Pulmonary artery endothelial cell (primary cell): ENCODE measurements at places on chromosomes 1 and 21. TPM values are rescaled to one million over a fixed set of nuclear protein-coding genes. Genes with fewer than 3 reads are reported as not detected.
A peak's percentile ranks its signal among the peaks of the same experiment; 100 is the strongest.

DNA sequence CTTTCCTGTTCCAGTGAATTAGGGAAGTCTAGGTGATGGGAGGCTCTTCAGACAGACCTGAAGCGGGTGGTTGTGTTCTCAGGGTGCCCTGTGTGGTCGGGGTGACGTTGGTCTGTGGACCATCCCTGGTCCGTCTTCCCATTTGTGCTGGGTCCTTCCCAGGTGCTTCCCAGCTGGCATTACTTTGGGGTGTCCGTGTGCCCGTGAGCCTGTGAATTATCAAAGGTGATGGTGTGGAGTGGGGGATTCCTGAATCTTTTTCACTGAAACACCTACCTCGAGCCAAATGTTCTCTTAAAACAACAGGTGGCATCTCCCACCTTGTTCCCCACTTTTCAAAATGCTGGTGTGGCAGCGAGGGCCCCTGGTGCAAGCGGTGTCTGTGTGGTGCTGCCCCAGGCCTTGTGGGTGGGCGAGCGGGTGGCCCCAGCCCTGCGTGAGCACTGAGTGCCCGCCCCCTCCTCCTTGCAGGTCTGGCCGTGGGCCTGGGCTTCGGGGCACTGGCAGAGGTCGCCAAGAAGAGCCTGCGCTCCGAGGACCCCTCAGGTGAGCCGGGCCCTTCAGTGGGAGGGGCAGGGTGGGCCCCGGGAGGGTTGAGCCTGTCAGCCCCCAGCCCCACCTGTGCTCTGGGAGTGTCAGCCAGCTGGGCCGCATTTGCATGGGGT is 37.0 kb downstream of the COQ8A start:
- no peak for DNase-seq

GRCh38 chr1:204744107-204744779 is 58.7 kb upstream of the LRRN2 start:
- DNase-seq = no peak

- DNase-seq = no peak
Observed at GRCh38 chr1:72007312-72007711, 275.0 kb downstream of the NEGR1 start.

GRCh38 chr1:8092657-8093056 is 66.5 kb upstream of the ERRFI1 start:
- no peak for DNase-seq

DNA sequence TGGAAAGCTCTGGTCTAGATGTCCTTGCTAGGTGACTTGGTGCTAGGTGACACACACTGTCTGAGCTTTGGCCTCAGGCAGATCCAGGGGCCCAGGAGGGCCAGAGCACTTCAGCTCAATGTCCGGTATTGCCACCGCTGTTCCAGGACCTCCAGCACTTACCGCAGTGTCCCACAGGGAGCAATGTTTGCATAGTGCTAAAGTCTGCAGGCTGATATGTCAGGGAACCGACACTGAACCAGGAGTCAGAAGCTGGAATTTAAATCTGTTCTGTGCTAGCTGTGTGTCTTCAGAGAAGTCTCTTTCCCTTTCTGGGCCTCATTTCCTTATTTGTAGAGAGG is 19.3 kb downstream of the DHCR24 start:
- DNase-seq = no peak

DNA sequence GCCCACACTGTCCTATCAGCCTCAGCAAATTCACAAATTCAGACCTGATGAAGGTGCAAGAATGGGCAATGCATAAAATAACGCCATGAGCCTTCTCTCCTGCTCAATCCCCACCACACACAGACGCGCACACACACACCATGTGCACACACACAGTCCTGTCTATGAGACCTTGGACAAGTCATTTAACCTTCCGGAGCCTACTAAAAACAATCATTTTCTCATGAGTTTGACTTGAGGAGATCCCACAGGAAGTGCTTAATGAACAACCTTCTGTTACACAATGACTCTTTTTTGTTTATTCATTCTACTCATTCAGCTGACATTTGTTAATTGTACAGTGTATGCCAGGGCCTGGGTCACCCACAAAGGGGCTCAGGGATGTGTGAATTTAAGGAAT is 125.4 kb downstream of the EDEM3 start:
- no peak for DNase-seq

DNA sequence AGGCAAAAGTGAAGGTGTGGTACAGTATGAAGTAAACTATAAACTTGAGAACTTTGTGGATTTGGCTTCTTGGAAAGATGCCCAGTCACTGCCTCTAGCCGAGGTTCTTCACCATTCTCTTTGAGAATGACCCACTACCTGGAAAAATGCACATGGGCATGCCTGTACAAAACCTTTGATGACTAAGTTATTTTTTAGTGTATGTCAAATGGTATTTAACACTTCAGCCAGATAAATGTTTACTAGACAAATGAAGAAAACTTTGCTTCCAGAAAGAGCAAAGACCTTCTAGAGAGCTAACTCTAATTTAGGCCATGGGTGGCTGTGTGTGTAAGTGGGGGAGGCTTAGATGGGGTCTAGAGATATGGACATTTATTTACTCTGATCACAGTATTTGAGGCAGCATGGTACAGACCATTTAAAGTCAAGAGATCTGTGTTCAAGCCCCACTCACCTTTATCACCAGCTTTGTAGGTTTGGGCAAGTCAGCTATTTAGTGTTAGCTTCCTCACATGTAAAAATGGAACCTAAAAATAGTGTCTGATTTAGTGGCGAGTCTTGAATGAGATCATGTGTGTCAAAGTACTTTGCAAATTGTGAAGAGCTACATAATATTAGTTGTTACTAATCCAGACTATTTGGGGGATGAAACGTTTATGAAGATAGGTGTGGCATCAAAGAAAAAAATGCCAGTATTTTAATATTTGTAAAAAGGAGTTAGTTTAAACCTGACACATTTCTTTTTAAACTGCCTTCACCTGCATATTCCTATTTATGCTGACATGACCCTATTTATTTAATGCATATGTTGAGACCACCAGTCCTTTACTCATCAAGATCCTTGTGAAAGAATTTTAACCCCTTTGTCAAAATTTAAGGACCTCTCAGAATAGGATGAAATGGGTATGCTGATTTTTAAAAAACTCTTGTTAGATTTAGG is 20.2 kb downstream of the NFYC start:
- DNase-seq = no peak

DNA sequence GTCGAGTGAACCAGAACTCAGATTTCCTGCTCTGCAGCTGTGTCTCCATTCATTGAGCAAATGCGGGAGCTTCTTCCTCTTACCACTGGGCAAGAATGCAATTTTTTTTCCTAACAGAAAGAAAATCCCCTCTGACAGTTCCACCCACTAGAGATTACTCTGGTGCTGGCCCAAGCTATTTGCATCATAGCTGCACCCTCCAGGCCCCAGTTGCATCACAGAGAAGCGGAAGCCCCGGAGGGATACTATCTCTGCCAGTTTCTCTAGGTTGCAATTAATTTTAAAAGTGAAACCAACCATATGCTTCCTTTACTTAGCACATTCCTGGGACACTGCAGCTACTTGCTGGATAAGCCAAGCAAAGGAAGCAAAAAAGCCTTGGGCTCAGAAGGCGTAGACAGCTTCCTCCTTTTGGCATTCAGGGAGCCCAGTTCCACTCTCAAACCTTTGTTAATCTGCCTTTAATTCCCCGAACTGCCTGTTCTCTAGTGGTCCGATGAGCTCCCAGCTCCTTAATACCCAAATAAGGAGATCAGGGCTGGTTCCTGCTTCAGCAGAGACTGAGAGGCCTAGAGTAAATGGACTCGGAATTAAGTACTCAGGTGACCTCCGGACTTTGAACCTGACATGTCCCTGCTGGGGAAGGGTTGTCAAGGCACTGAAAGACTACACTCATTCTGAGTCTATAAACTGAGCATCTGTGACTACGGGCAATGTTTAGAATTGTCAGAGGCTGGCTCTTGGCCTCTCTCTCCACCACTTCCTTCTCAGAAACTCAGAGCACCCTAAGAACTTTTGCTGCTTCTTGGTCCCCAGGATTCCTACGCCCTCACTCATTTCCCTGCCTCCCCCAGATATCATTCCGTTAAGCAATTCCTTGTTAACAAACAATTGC is 72.5 kb upstream of the TNFSF18 start:
- DNase-seq = peak; percentile 50

GRCh38 chr1:7852804-7853683 is at the start of gene UTS2:
UTS2 (minus strand) TSS chr1:7853065; CDS start chr1:7853003, 62 bp downstream.
- no peak for DNase-seq

- DNase-seq = no peak
Observed at GRCh38 chr1:216095400-216095799, 327.8 kb downstream of the USH2A start.

DNA sequence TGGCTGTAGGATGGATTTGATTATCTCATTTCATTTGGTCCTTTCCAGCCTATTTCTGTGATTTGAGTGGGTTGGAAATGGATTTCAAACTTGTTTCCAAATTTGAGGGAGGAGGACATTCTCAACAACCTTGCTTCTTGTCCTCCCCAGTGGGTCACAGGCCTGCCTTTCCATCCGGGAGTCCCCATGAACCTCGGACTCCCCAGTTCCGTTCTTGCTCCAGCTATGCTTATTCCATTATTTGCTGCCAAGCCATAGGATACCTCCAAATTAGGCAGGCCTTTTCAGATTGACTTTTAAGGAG is 97.8 kb downstream of the DUSP10 start:
- DNase-seq = no peak

GRCh38 chr21:39359382-39359781 is 10.5 kb upstream of the HMGN1 start:
- DNase-seq = no peak

DNA sequence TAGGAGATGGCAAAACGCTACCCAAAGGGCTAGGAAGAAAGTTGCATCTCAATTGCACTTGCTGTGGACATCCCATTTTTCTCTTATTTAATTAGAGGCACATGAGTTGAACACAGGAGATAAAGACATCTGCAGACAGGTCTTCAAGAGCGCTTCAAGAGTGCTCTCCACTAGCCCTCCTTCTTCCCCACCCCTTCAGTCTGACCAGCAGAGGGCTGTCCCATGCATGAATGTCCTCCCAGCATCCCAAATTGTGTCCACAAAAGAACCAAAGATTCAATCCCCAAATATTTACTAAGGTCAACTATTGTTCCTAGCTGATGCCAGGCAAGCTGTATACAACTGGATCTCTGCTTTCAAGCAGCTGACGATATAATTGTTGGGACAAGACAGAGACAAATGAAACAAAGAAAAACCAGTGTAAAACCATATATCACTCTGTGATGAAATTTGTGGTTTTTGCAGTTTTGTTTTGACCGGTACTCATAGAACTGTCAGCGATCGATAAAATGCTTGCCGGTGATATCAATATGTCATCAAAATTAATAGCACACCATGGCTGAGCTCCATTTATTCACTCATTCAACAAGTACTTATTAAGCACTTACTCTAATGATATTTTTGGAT is 174.2 kb downstream of the TNR start:
- no peak for DNase-seq

- no peak for DNase-seq
Observed at GRCh38 chr1:62882201-62883104, 98.5 kb downstream of the ATG4C start.

DNA sequence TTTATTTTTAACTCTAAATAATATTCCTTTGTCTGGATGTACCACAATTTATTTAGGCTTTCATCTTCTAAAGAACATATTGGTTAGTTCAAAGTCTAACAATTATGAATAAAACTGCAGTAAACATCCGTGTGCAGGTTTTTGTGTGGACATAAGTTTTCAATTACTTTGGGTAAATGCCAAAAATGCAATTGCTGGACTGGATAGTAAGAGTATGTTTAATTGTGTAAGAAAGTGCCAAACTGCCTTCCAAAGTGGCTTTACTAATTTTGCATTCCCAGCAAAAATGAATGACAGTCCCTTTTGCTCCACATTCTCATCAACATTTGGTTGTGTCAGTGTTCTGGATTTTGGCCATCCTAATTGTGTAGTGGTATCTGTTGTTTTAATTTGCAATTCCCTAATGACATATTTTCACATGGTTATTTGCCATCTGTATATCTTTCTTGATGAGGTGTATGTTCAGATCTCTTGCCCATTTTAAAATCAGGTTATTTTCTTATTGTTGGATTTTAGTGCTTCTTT is 113.8 kb downstream of the DPYD start:
- DNase-seq = no peak

GRCh38 chr1:92482665-92483609 is 3.8 kb downstream of the GFI1 start:
- DNase-seq = no peak

DNA sequence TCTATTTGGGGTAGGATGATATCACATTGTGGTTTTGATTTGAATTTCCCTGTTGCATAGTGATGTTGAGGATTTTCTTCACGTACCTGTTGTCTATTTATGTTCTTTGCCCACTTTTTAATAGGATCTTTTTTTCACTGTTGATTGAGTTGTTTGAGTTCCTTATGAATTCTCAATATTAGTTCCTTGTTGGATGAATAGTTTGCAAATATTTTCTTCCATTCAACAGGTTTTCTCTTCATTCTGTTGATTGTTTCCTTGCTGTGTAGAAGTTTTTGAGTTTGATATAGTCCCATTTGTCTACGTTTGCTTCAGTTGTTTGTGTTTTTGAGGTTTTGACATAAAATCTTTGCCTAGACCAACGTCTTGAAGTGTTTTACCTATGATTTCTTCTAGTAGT is 369.5 kb upstream of the CAMK1G start:
- no peak for DNase-seq

GRCh38 chr1:228754646-228755268 is 19.5 kb downstream of the RHOU start:
- no peak for DNase-seq

- DNase-seq = no peak
Observed at GRCh38 chr1:59986516-59987310, 60.1 kb upstream of the CYP2J2 start.

DNA sequence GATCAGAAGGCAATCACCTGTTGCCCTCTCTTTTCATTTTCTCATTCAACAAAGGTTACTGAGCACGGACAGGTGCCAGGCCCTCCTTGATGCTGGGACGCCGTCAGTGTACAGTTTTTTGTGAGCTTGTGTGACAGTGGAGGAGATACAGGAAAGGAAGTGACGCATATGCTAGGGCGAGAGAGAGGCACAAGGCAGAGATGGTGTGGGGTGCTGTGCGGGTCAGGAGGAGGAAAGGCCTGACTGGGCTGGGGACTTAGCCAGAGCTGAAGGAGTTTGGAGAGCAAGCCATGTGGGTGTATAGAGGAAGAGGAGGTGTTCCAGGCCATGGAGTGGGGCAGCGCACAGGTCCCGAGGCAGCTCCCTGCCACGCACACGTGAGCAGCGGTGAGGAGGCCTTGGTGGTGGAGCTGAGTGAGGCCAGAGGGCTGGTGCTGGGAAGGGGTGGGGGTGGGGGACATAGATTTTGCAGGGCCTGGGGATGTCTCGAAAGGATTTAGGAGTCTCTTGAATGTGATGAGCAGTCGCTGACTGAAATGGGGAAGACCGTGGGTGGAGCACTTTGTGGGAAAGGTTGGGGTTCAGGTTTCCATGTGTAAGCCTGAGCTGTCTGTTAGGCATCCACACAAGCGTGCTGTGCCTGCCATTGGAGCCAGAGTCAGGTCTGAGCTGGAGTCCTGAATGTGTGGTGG is 46.0 kb downstream of the TRAPPC10 start:
- no peak for DNase-seq

GRCh38 chr21:32499249-32500055 is 85.9 kb downstream of the TCP10L start:
- peak; percentile 77 for DNase-seq

GRCh38 chr1:54487571-54488050 is 60.4 kb upstream of the ACOT11 start:
- no peak for DNase-seq

- no peak for DNase-seq
Observed at GRCh38 chr21:41156142-41156541, 11.8 kb upstream of the BACE2 start.

Gene STMN1
- total RNA-seq = 152 and 206 TPM in 2 replicates

Gene FAM72D
- 1.6 and 3.5 TPM in 2 replicates for total RNA-seq

Gene FNBP1L
- total RNA-seq = 70.2 and 77.7 TPM in 2 replicates

Gene ARMH1
- not detected in 2 replicates for total RNA-seq

Gene KIF2C
- 26.0 and 38.3 TPM in 2 replicates for total RNA-seq

Gene MPZ
- total RNA-seq = 0.95 and 0.99 TPM in 2 replicates

Gene RIPPLY3
- not detected in 2 replicates for total RNA-seq

Gene CLCA4
- under 0.01 TPM in 1 of 2 replicates, not detected in the other for total RNA-seq
